ENCODE measurements at places on chromosomes 3 and 15.

GRCh38 chr15:63694184-63694583 lies 97.0 kb downstream of the FBXL22 start:
- DNase-seq = no peak

DNA sequence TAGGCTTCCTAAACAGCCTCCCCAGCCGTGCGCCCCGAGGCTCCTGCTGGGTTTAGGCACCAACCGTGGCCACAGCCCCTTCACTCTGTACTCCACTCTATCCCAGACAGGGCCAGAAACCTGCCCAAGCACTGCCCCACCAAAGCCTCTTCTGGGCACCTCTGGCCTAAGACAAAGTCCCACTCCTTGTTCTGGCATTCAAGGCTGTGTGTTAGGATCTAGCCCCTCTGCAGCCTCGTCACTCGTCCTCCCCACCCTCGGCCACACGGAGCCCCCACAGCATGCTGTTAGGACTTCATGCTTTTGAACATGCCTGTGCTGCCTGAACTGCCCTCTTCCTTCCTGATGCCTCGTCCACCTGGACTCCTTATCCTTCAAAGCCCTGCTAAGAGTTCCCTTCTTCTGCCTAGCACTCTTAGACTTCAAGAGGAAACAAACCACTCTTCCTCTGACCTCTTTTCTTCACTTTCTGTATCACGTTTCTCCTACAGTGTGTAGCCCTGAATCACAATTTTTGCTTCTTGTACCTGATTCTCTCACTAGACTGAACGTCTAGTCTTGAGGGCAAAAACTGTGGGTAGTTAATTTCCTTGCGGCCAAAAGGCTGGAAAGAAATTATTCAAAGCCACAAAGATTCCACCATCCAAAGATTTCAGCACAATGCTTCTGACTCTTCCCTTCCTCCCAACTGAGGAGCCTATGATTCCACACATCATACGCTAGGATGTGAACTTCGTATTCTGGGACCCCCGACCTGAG lies 28.6 kb downstream of the WNT7A start:
- DNase-seq = no peak

DNA sequence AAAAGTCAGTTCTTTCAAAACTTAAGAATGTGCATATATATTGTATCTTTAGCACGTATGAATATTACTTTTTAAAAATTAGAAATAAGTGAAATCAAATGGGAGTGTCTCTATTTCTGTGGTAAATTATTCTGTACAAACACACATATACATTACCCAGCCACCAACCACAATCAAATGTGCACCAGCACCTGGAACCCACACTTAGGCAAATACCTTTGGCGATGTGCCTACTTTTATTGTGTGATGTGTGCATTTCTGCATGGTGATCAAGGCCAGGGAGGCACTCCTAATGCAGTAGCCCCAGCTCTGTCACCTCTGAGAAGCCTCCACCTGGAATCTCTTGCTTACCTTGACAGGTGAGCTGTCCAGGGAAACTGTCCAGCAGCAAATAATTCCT lies 76.9 kb downstream of the PIK3R4 start:
- DNase-seq = no peak

GRCh38 chr3:40044487-40044886 lies 235.1 kb downstream of the MYRIP start:
- no peak for DNase-seq

- no peak for DNase-seq
These were observed 25.1 kb upstream of the HERC1 start for GRCh38 chr15:63858881-63859280.

GRCh38 chr15:77982127-77982490 lies 95.4 kb downstream of the TBC1D2B start:
- no peak for DNase-seq

DNA sequence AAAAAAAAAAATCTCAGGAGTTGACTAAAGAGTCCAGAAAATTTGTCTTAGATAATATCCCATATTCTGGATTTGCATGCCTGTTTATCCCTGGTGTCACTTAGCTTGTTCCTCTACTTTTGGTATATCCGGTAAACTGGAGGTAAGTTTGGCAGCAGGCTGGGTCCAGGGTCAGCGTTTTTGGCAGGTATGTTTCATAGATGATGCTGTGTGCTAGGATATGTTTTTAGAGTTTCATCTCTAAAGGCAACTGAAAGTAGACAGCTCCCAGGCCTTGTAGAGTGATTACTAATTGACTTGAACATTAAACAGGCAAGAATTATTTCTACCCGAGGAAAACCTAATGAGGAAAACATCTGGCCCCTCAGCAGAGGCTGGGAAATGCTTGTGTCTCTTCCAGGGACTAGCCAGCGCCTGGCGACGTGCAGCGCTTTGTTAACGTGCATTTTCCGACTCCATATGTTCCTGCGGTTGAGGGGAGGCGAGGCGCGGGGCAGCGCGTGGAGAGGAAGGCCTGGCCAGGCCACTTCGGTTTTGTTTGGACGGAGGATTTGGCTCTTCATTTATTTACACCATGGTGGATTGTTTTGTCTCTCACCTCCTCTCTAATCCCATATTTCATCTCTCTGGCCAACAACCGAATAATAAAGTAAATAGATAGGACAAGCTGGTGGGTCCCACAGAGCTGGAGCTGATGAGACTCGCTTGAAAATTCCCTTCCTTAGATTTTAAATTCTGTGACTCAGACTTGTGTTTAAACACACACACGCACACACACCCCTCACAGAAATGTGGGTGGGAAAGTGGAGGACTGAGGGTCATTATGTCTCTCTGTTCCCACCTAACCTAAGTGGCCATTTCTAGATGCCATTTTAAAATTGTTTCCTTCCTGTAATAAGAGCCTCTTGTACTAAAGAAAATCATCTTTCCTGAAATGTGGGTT lies 65.3 kb downstream of the ASB7 start:
- no peak for DNase-seq

- no peak for DNase-seq
These were observed 30.8 kb downstream of the ACSBG1 start for GRCh38 chr15:78203346-78204225.

DNA sequence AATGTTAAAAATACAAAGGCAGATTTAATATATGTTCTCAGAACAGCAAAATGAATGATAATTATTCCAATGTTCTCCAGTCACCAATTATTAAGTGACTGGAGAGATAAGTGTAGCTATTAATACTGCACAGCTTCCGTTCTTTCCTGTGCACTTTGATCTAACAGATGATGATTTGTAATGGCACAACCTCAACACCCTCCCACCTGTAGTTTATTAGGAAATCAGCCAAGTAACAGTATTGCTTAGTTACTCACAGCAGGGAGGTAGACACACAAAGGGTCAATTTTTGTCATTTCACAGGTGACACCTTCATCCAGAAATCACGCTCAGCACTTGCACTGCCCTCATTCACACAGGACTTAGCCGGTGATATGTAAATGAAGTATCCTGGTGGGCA lies 688.1 kb downstream of the EPHA3 start:
- DNase-seq = no peak

Data from CD4-positive, alpha-beta T cell treated with Interleukin-17A for 4 hours (primary cell).